ENCODE measurements at places on chromosomes 5 and 9.

DNA sequence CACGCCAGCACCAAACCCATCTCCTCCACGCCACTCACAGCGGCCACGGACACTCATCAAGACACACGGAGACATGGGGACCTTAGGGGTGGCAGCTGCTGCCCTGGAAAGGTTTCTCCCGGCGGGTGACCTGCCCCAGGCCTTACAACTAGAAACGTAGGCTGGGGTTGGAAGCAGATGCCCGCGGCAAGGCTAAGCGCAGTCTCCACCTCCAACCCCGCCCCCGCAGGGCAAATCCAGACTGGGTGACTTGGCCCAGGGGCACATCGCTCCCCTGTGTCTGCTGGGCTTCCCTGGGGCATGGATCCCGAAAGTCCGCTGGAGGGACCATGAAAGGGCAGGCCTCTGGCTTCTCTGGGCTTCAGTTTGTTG, 12.0 kb upstream of the ASS1 start:
- no peak for DNase-seq

- no peak for DNase-seq
Observed at GRCh38 chr5:126192226-126192625, 231.0 kb upstream of the GRAMD2B start.

DNA sequence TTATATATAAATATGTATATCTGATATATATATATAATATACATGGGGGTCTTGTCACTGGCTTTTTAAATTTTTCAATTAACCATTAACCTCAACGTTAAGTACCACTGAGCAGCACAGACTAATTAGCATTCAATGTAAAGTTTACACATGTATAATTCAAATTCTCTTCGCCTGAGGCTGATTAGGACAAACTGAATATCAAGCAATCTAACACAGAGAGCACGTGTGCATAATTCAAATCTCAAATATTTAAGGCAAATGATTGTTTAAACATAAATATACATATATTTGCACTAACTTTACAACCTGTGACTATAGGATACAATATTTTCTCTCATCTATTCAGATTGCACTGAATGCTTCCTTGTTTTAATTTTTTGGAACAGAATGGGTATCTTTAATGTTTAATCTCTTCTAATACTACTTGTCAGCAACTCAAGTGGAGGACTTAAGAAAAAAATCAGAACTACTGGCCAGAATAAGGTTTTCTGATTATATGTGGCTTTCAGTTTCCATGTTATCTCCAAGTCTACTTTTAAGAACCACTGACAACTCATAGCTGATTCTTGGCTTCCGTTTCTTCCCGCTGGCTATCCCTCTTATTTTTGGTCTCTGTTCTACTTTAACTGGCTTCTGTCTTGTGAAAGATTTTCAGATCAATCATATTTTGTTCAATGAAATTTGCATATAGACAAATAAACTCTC, 204.8 kb downstream of the MLLT3 start:
- DNase-seq, result no peak

- no peak for DNase-seq
Observed at GRCh38 chr9:85432599-85432998, 309.2 kb downstream of the AGTPBP1 start.
